ENCODE measurements at places on chromosomes 3 and 15.

GRCh38 chr3:197186887-197187588 lies 111.4 kb downstream of the DLG1 start:
- no peak overlapping the region for H3K4me3 ChIP-seq
- peak; percentile 27 for DNase-seq
- H3K4me1 ChIP-seq = peaks cover 5% of the 10 kb centered on the region
- no peak overlapping the region for H3K27ac ChIP-seq
- H3K36me3 ChIP-seq = peaks cover 5% of the 10 kb centered on the region

DNA sequence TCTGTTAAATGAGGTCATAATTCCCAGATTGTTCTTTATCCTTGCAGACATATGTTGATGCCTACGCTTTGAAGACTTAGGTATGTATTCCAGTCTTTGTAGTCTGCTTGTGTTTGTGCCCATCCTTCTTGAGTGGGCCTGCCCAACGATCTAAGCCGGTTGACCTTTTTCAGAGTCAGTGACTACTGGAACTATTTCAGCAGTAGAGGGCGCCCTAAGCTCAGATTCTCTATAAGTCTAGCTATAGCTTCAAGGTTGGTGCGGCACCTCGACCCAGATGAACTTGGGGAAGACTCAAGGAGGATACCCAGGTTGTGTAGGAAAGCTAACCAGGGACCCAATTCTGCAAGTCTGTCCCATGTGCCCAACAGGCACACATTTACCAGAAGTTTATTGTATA lies 228.8 kb upstream of the PPP2R3A start:
- no peak overlapping the region for H3K4me3 ChIP-seq
- no peak overlapping the region for H3K27ac ChIP-seq
- no peaks in the 10 kb centered on the region for H3K27me3 ChIP-seq
- no peak for DNase-seq
- H3K4me1 ChIP-seq = no peaks in the 10 kb centered on the region

DNA sequence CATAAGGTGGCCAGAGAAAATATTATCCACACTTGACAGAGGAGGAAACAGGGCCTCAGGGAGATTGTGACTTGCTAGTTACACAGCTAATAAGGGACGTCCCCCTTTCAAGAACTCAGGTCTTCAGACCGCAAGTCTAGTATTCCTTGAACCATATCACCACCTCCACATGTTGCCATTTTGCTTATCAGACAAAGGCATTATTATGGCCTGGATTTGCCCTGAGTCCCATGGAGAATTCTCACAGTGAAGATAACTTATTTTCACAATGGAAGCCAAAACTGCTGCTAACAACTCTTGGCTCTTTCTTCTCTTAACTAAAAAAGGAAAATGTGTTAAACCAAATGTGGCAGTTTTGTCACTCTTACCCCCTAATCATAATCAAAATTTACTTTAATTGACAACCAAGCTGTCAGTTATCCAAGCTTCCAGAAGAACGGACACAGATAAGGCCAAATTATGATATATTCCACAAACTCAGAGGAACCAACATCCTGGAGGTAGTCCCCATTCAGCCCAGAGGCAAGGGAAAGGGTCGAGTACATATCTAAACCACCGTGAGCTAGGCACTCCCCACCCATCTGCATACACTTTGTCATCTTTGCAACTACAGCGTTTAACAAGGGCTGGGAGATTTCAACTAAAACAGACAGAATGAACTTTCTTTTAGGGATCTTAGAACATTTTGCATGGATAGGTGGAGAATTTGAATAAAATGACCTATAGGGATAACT lies 63.6 kb upstream of the THBS1 start:
- H3K27ac ChIP-seq = no peak overlapping the region
- no peaks in the 10 kb centered on the region for H3K4me1 ChIP-seq
- H3K27me3 ChIP-seq = peaks cover 14% of the 10 kb centered on the region
- DNase-seq = no peak
- H3K36me3 ChIP-seq = no peaks in the 10 kb centered on the region

DNA sequence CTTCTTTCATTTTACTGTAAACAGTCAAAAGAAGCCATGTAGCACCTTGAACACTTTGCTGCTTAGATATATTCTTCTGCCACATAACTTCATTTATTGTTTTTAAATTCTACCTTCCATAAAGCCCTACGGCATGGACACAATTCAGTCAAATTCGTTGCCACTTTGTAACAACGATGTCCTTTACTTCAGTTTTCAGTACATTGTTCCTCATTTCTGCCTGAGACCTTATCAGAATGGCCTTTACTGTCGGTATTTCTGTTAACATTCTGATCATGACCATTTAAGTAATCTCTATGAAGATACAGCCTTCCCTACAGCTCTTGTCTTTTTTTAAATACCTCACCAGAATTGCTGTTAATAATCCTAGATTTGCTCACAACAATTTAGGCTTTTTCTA lies 466.9 kb downstream of the NAALADL2 start:
- H3K4me1 ChIP-seq = no peaks in the 10 kb centered on the region
- no peaks in the 10 kb centered on the region for H3K27me3 ChIP-seq
- no peak for DNase-seq

- no peaks in the 10 kb centered on the region for H3K27me3 ChIP-seq
- H3K27ac ChIP-seq = peak within 1 kb of the TSS; percentile 98
- H3K4me3 ChIP-seq = peak within 1 kb of the TSS; percentile 97
- H3K36me3 ChIP-seq = peaks cover 31% of the 10 kb centered on the region
- peaks cover 56% of the 10 kb centered on the region for H3K4me1 ChIP-seq
Measured at GRCh38 chr3:183555541-183556081, at the start of gene KLHL6. TSS of gene KLHL6 (minus strand) at chr3:183555706. CDS start at chr3:183555653, 53 bp downstream.

- no peaks in the 10 kb centered on the region for H3K36me3 ChIP-seq
- H3K27ac ChIP-seq = no peak overlapping the region
- H3K27me3 ChIP-seq = no peaks in the 10 kb centered on the region
- no peak for DNase-seq
- H3K4me3 ChIP-seq = no peak overlapping the region
Measured at GRCh38 chr15:69224383-69224782, 63.9 kb downstream of the GLCE start.

GRCh38 chr3:132196113-132196512 lies 121.1 kb upstream of the ACP3 start:
- no peaks in the 10 kb centered on the region for H3K36me3 ChIP-seq
- DNase-seq = no peak
- no peaks in the 10 kb centered on the region for H3K4me1 ChIP-seq
- no peak overlapping the region for H3K4me3 ChIP-seq
- no peaks in the 10 kb centered on the region for H3K27me3 ChIP-seq
- no peak overlapping the region for H3K27ac ChIP-seq

DNA sequence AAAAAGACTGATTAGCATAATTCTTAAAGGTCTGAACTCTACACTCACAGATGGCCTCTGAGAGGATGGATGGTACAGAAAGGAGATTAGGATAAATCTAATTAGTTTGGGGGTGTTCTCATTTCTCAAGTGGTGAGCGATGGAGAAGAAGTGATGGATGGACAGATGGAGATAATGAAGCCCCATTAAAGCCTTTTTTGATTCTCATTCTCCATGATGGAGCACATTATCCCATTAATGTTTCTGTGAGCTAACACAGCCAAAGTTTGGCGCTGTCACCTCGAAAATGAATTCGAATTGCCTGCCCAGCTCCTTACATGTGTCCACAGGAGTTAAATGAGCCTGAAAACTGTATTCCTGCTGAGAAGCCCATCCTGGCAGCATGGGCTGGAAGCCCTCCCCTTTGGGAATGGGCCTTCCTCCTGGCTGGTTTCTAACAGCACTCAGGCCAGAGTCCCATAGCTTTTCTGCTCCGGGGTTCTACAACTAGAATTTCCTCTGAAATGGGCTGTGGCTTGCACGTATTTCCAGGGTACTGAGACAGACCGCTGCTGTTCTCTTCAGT lies 726.0 kb upstream of the CFAP20DC start:
- H3K27me3 ChIP-seq = no peaks in the 10 kb centered on the region
- H3K4me1 ChIP-seq = peaks cover 65% of the 10 kb centered on the region
- no peak overlapping the region for H3K4me3 ChIP-seq
- H3K27ac ChIP-seq = peak overlapping the region; percentile 33
- DNase-seq = no peak
- H3K36me3 ChIP-seq = peaks cover 47% of the 10 kb centered on the region

DNA sequence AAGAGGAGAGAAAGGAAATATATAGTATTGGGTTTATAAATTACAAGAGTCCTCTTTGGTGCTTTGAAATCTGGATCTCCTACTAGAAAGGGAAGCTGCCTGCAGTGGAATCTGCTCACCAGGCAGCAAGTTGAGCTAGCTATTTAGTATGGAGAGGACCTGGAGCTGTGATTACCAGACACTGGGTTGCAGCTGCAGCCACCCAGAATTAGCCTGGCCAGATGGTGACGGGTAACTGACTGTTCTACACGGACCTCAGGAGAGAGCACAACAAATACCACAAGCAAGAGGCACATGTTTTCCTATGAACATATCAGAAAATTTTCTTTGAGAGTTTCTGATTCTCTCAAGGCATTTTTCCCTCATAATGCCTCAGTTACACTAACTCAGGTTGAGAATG lies 46.5 kb downstream of the SYNPR start:
- no peak overlapping the region for H3K4me3 ChIP-seq
- DNase-seq = no peak
- H3K27me3 ChIP-seq = peaks cover 4% of the 10 kb centered on the region
- H3K27ac ChIP-seq = no peak overlapping the region

GRCh38 chr3:46065294-46065705 lies 38.0 kb upstream of the XCR1 start:
- H3K4me1 ChIP-seq = peaks cover 61% of the 10 kb centered on the region
- H3K27me3 ChIP-seq = peaks cover 78% of the 10 kb centered on the region

DNA sequence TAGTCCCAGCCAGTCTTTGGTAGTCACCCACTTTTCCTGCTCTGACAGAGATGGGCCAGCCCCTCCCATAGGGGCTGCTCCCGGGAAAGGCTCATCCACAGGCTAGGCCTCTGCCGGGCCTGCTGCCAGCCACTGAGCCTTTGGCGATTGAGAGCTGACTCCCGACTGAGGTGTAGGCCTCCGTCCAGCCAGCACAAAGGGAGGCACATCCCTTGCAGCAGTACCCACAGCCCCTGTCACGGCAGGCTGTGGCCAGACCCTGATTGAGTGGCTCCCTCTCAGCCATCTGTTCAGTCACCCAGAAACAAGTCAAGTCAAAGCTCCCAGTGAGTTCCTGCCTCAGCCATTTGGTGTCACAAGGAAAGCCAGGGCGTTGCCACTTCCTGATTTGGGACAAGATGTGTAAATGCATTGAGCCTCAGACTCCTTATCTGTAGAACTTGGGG lies 6.2 kb upstream of the PAK6 start:
- peaks cover 5% of the 10 kb centered on the region for H3K27me3 ChIP-seq
- peaks cover 3% of the 10 kb centered on the region for H3K4me1 ChIP-seq
- no peak for DNase-seq
- no peak overlapping the region for H3K27ac ChIP-seq
- H3K4me3 ChIP-seq = no peak overlapping the region

DNA sequence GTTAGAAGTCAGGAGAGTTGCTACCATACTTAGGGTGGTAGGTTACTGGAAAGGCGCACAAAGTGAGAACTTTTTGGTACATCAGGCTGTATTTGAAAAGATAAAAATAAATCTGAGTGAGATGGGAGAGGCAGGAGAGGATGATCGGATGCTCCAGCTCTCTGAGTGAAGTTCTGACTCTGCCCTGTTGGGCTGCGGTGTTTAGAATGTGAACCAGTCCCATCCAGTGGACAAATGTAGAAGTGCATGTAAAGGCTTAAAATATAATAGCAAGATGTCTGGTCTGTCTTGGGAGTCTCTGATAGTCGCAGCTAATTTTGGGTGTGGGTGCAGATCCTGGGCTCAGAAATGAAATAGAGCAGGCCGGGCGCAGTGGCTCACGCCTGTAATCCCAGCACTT lies 30.4 kb downstream of the ACKR2 start:
- DNase-seq = peak; percentile 44
- H3K27ac ChIP-seq = no peak overlapping the region
- H3K4me1 ChIP-seq = no peaks in the 10 kb centered on the region
- H3K36me3 ChIP-seq = no peaks in the 10 kb centered on the region
- no peak overlapping the region for H3K4me3 ChIP-seq
- peaks cover 8% of the 10 kb centered on the region for H3K27me3 ChIP-seq

Data from activated naive CD4-positive, alpha-beta T cell treated with anti-CD3 and anti-CD28 coated beads, Interleukin-2, amount 10 ng/mL, durations not matched to agents 7 days and 5 days (primary cell).